NCI-H1417 treated with DMSO at 0.1 percent for 48 hours (cell line): ENCODE measurements at places on chromosomes 13 and 19.

GRCh38 chr13:107250628-107251027 lies 682.7 kb upstream of the ARGLU1 start:
- DNase-seq = no peak

- DNase-seq = no peak
These were observed 193.3 kb downstream of the USP12 start for GRCh38 chr13:26978081-26978860.

DNA sequence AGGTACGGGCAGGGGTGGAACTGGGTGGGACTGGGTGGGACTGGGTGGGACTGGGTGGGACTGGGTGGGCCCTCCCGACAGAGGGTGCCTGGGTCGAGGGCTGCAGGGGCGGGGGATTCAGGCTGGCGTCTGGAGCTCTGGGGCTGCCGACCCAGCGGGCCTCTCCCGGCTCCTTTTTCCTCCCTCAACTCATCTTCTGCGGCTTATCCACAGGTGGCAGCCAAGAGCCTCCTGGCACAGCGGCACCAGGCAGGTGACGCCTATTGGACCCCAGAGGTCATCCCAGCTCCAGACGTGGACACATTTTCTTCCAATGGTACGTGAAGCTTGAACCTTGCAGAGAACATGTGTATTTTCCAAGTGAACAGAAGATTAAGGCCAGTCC lies 533 bp downstream of the ZNF544 start:
- DNase-seq = no peak

- DNase-seq = no peak
These were observed 34.6 kb downstream of the ATP8A2 start for GRCh38 chr13:25406377-25406776.

DNA sequence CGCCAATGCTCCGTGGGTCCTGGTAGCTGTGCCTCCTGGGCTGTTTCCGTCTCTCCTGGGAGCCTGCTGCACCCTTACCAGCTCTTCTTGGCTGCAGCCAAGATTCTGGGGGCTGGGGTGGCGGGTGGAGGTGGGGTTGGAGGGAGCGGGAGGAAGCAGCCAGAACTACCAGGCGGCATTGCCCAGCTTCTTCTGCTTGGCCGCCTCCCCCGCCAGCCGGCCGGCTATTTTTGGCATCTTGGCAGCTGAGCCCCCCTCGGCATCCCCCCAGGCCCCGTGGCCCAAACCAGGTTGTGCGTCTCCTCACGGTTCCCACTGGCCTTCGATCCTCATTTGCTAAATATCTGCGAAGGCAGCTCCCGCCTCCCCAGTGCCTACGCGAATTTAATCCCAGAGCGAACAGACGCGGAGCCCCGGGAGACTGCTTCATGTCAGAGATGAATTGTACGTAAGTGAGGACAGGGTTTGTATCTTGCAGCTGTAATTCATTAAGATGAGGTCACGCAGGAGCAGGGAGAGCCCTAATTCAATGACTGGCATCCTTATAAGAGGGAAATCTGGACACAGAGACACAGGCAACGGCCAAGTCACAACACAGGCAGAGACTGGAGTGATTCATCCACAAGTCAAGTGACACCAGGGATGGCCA lies 12.8 kb upstream of the PEAK3 start:
- DNase-seq = no peak

- no peak for DNase-seq
These were observed 164.2 kb upstream of the SOX1 start for GRCh38 chr13:111902726-111903125.

DNA sequence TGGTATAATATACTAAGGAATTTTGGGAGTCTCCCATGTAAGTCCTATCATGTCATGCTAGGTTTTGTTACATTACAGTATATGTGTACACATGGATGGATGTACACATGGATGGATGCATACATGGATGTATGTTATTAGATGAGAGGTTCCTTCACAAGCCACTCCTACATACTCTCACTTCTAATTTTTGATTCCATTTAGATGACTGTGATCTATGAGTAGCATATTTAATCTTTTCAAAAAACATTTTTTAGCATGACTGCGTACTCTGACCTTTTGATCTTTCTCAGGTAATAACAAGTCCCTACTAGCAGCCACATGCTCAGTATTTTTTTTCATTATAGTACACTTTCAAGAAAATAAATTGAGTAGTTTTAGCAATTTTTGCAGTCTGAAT lies 441.8 kb downstream of the SLITRK1 start:
- no peak for DNase-seq

DNA sequence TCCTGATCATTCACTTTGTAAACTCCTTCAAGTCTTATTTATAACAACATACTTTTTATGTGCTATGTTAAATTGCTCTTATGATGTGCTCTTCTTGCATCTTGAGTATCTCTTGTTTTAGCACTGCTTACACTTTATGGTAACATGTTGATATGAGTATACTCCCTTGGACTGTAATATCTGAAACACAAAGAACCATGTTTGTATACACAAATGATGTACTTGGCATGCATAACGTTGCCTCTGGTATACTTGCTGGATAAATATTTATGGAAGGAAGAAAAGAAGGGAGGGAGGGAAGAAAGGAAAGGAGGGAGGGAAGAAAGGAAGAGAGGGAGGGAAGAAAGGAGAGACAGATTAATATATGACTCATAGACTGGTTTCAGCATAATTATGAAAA lies 333.2 kb downstream of the PCDH9 start:
- DNase-seq = no peak

GRCh38 chr19:17370026-17370587 lies 7.0 kb downstream of the PLVAP start:
- no peak for DNase-seq

- DNase-seq = no peak
These were observed 59.3 kb downstream of the OXGR1 start for GRCh38 chr13:96934889-96935489.

GRCh38 chr19:9885077-9885552 lies 50.0 kb downstream of the PIN1 start:
- DNase-seq = no peak

DNA sequence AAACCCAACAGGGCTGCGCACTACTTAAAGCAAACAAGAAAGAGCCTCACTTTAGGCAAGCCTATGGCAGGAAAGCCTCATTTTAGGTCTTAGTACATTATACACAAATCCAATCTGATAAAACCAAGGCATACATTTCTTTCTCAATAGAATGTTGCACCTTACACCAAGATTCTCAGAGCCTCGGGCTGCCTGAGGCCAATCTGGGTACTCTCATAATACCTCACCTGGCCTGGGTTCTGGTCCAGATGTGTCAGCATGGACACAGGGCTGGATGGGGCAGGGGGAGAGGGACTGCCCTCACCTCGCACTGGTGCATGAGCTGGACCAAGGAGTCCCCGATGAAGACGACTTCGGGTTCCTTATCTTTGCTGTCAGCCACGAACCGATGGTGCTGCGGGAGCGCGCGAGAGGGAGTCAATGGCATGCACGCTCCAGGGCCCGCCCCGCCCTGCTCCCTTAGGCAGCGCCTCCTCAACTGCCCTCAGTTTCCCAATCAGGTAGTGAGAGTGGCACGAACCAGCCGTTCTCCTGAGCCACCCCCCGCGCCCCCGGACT lies at the start of gene PRR19:
Gene PRR19 (plus strand): TSS at position 487 of the 558 bp plus-strand sequence. CDS start 7,453 bp downstream, outside the sequence.
- no peak for DNase-seq

GRCh38 chr13:111518161-111518792 lies 197.8 kb downstream of the TEX29 start:
- peak; percentile 85 for DNase-seq

DNA sequence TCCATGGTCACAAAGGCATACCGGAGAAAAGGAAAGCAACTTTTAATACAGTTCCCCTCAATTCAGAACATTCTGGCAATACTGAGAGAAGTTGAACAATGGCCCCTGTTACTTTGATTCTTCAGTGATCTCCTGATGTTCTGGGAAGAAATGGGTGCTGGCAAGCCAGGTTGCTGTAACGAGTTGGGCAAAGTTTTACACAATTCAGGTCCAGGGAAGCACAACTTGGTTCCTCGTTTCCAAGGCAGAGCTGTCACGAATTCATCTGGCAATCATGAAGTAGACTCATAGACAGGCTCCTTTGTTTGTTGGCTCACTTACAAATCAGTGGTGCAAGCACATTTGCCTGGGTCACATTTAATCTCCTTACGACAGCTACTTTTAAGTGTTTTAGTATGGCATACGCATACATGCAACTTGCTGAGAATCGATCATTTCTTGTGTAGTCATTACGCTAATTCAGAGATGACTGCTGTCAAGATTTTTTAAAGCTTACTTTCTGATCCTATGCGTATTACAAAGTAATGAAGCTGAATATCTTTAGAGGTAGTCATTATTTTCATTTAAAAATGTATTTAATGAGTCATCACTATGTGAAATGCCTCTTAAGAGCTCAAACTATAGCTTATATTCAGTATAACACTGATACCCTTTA lies 174.7 kb downstream of the GPC5 start:
- DNase-seq = no peak

GRCh38 chr19:2619076-2619475 lies 83.4 kb downstream of the GNG7 start:
- DNase-seq = no peak

DNA sequence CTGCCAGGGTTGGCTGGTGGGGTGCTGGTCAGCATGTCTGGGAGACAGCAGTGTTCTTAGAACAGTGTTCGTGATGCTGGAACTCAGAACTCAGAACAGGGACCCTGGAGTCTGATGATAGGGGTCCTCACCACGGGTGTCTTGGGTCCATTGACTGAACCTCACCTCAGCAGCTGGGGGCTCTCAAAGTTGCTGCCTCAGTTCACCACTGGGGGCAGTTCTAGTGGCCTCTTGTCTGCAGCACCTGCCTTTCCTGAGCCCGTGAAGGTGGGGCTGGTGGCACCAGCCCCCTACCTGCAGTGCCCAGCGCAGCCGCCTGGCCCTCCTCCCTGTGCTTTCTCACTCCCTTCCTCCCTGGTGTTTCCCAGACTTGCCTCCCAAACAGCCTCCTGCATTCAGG lies 28.5 kb downstream of the SAFB start:
- no peak for DNase-seq

GRCh38 chr19:52453324-52454094 lies at the start of gene ZNF578:
TSS of gene ZNF578 (plus strand) at chr19:52453553. CDS start at chr19:52501846, 48,293 bp downstream.
- DNase-seq = no peak

GRCh38 chr13:110474713-110475112 lies 86.8 kb downstream of the RAB20 start:
- no peak for DNase-seq

- DNase-seq = no peak
These were observed 775.9 kb upstream of the KLHL1 start for GRCh38 chr13:70884196-70884595.

GRCh38 chr13:20160306-20161274 lies at the start of gene GJA3:
TSS of gene GJA3 (minus strand) at chr13:20161052. CDS start at chr13:20143288, 17,764 bp downstream.
- no peak for DNase-seq

- DNase-seq = peak; percentile 32
These were observed 47.0 kb upstream of the C13orf46 start for GRCh38 chr13:114020750-114021463.

DNA sequence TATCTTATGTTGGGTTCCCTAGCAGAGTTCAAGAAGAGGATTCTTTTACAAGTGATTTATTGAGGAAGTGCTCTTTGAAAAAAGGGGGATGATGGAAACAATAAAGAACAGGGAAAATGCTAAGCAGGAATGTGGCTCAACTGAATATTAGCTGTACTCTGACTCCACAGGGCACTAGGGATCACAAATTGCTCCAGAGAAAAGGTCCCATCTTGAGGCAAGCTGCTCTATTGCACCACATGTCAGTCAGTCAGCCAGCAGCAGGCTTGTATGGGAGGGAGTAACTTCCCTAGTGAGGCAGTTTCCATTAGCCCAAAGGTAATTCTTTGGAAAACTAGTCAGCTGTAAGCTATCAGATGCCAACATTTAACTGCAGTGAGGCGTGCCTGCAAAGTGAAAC lies 73.3 kb upstream of the FNDC3A start:
- DNase-seq = no peak

DNA sequence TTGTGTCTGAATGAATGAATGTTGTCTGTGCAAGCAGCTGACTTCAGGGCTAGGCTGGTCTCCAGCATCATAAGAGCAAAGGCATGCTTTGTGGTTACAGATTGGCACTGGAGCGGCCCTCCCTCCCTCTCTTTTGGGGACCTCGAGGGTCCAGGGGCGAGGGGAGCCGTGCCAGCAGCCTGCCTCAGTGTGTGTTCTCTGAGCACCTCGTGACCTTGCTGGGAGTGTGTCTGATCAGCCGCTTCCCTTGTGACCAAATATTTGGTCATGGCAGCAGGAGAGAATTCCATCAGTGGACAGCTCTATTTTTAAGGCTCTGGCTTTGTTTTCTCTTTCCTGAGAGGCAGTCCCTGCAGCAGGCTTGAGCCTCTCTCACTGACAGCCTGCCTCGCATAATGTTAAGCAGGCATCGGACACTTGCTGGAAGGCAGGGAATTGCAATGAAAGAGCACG lies 329.7 kb downstream of the UQCRFS1 start:
- DNase-seq = no peak

DNA sequence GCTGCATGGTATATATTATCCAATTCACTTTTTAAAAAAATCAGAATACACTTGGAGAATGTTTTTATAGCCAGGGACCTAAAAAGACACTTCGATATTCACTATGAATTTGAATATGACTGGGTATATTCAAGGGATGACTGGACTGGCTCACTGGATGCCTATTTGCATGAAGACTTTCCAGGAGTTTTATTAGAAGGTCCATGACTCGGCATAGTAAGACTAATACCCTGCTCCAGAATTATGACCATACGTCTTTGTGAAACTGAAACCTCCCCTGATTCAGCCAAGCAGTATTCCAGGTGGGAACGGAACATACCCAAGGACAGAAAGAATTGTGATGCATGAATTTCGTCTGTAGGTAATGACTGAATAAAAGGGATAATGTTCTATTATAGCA lies 3.9 kb upstream of the FAM216B start:
- no peak for DNase-seq

DNA sequence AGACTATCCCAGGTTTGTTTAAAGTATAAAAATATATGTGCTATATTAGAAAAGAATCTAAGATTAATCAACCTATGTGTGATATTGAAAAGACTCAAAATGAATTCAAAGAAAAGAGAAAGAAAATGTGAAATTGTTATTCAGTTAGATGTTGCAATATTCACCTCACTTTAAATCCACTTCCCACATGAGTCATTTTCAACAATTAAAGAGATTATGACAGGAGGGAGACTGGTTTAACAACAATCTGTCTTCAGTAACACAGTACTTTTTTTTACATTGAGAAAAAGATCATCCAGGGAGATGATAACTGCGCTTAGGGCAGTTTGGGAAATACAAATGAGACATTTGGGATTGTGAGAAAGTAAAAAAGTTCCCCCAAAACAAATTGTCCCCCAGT lies 1246.2 kb downstream of the SLITRK1 start:
- no peak for DNase-seq

- no peak for DNase-seq
These were observed 120.5 kb downstream of the SLC7A1 start for GRCh38 chr13:29474991-29475390.

GRCh38 chr19:57279418-57280164 lies 694 bp upstream of the ZNF460 start:
- peak; percentile 53 for DNase-seq

GRCh38 chr13:100443998-100444328 lies 144.6 kb downstream of the GGACT start:
- DNase-seq = no peak

- no peak for DNase-seq
These were observed 70.8 kb downstream of the LNX2 start for GRCh38 chr13:27549406-27549981.

GRCh38 chr13:33642374-33643065 lies 175.4 kb upstream of the RFC3 start:
- DNase-seq = no peak

- DNase-seq = no peak
These were observed 34.0 kb upstream of the USE1 start for GRCh38 chr19:17180997-17181702.
